ENCODE measurements at places on chromosomes 6 and 20.
A peak's percentile ranks its signal among the peaks of the same experiment; 100 is the strongest.

DNA sequence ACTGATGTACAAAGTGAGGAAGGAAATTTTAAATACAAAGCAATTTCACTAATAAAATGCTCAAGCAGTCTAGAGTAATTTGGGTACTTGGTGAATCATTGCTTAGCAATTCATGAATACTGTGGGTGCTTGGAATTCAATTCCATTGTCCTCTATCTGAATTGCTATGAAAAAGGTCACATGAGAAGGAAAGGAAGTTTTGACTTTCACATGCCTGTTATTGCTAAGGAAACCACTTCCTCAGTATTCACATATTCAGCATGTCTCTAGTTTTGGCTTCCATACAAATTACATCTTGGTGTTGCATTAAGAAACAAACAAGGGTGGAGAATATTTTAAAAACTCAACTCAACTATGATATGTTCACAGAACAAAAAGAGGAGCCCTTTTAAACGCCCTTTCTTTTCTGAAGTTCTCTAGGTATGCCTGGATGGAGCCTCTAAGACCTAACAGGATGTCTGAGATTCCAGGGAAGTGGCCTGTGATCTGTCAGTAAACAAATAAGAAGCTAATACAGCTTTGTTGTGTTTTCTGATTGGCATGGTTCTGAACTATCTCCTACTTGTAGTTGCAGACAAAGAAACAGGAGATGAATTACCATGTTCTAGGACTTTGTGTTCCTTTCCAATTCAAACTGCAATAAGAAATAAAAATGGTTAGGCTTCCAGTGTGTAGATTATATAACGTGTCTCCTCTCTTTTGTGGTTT is 190.4 kb downstream of the OGFRL1 start:
- DNase-seq, result no peak

GRCh38 chr6:34531580-34532201 is 24.4 kb downstream of the SPDEF start:
- DNase-seq, result peak; percentile 27

GRCh38 chr6:147559006-147559405 is 50.5 kb downstream of the SAMD5 start:
- DNase-seq, result no peak

DNA sequence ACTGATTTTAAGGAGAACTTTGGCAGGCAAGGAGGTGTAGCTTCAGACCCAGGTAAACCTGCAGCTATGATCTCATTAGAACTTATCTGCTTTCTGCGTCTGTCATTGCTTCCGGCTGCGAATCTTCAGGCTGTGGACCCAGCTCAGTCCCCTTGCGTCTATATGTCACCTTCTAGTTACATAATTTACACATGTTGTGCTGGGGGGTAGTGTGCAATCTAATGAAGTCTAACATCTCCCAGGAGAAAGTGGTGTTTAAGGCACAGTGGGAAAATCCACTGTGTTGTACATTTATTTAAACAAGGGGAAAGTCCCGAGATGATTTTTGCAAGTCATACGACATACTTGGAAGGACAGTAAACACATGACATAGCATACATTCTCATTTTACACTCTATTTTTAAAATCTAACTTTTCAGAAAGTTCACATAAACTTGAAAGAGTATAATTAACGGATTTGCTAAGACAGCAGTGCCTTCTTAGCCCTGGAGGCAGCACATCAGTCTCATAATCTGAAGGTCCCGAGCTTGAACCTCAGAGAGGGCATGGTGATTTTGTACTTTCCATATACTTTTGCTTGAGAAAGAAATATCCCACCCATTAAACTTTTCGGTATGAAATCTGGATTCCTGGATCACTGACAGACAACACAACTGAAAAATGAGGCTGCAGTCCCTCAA is 35.2 kb downstream of the GPX6 start:
- no peak for DNase-seq

- DNase-seq, result no peak
These were observed 30.2 kb upstream of the FOXQ1 start for GRCh38 chr6:1281746-1282145.

DNA sequence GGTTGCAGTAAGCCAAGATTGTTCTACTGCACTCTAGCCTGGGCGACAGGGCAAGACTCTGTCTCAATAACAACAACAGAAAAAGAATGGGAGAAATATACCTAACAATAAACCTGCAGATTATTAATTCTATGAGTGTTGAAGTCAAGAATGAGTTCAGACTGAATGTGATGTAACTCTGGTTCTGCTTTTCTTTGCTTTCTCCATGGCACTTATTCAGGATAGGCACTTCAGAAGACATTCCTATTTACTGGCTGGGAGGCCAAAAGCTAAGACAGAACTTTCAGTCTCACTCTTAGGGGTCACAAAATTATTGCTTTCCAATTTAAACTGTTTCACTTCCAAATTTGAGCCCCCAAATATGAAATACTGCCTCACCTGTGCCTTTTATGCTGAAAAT is 15.7 kb upstream of the PRIM2 start:
- no peak for DNase-seq

DNA sequence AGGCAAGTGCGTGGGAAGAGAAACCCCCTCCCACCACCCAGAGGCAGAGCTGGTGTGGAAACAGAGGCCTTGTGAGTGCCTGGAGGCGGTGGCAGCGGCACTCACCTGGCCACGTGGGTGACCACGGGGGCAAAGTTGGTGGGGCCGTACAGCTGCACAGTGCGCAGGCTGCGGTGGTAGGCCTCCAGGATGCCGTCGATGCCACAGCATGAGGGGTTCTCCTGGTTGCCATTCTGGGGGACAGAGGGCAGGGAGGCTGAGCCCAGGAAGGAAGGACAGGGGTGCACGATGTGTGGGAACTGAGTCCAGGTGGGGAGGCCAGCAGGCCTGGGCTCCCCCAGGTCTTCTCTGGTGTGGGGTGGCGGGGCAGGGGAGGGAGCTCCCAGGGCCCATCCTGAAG is 47.7 kb downstream of the RAB44 start:
- no peak for DNase-seq

DNA sequence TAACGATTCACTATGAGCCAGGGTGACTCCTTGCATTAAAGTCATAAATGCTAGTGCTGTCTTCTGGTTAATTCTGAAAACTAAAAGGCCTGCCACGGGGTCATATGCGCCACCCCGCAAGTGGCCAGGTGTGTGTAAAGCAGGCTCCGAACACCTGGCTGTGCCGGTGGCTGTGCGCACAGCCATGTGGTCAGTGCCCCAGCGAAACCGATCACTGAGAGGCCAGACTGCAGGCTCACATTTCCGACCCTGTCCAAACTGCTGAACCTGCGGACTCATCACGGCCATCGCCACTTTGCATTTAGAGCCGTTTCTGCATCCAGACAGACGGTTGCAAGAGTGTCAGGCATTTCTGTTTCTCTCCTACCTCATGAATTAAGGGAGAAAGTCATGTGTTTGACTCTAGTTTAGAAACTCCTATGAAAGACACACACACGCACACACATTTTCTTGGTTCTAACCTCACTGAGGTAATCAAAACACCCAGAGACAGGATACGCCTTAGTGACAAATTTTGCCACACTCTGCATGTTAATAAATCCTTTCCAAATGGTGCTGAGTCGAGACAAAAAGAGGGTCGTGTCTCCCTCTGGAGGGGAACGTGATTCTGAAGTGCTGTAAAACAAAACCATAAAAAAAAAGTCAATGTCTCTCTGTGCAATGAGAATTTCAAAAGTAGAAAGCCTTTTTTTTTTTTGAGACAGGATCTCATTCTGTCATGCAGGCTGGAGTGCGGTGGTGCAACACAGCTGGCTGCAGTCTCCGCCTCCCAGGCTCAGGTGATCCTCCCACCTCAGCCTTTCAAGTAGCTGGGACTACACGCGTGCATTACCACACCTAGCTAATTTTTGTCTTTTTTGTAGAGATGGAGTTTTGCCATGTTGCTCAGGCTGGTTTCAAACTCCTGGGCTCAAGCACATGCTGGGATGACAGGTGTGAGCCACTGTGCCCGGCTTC is 31.0 kb upstream of the TCFL5 start:
- DNase-seq, result no peak

GRCh38 chr6:119934816-119935215 is 585.3 kb upstream of the MAN1A1 start:
- no peak for DNase-seq

GRCh38 chr6:53896196-53896595 is 101.4 kb downstream of the LRRC1 start:
- no peak for DNase-seq

DNA sequence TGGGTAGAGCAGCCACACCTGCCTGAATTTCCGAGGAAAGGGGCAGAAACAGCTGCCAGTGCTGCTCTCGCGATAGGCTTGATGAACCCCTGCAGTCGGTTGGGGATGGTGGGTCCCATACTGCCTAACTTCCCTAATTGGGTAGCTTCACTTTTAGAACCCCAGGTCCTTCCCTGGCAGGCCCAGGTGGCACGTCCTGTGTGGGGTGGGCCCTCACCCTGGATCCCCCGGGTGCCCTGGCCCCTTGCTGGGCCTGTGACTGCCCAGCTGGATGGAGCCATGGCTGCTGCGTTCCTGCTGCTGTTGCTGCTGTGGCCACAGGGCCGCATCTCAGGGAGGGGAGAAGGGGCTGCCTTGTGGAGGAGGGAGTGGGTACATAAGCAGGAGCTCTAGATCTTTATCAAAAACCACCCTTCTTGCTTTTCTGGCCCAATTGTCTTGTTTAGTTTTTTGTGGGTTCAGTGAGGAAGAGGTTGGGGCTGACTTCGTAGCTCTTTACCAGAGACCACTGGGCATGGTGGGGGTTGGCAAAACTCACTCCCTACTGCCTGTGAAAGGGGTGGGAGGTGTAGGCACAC is 19.2 kb downstream of the TREML4 start:
- DNase-seq, result no peak

DNA sequence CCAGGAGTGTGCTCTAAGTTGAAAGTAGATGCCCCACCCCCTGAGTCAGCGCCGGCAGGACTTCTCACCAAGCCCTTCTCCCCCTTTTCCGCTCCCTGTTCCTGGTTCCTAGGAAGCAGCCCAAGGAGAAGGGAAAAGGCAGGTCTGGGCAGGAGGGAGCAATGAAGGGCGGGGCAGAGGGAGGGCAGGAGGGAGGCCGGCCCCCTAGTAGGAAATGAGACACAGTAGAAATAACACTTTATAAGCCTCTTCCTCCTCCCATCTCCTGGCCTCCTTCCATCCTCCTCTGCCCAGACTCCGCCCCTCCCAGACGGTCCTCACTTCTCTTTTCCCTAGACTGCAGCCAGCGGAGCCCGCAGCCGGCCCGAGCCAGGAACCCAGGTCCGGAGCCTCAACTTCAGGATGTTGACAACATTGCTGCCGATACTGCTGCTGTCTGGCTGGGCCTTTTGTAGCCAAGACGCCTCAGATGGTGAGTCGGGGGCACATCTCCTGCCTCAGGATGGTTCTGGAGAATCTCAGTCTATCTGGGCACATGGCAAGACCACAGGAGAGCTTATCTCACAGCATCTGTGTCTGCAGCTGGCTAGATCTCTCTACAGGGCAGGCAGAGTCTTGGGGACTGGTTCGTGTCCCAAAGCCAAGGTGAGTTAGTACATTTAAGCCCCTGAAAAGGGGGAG is at the start of gene PROCR:
PROCR (plus strand) TSS at position 320 of the 681 bp plus-strand sequence; CDS start at position 403, 83 bp downstream.
- no peak for DNase-seq

- DNase-seq, result no peak
These were observed 72.5 kb downstream of the ARHGAP18 start for GRCh38 chr6:129637340-129638054.

DNA sequence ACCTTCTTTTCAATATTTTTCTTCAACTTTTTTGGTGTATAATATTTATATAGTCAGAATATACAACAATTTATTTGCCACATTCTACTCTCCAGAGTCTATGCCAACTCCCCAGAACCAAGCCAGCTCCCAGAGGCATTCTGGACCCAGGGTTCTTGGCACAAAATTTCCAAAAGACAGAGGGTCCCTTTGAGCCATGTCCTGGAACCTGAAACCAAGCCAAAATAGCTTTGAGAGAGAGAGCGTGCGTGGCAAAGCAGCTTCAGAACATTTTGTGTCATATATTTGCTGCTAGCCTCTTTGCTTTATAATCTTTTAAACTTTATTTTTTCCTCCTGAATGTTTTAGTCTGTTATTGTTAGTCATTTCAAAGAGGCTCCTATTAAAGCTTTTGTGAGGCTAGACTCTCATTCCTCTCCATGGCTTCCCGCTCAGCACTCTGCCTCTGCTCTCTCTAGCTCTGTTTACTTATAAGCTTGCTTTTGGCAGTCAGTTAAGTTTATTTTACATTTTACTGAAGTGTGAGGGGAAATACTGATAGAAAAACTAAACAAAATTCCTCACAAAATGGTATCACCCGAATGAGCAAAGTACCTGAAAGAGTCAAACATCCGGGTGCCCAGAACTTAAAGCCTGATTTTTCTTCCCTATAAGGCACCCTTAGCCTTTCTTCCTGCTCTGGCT is 605.1 kb upstream of the ID4 start:
- DNase-seq, result no peak

- no peak for DNase-seq
These were observed 4.1 kb downstream of the PRR18 start for GRCh38 chr6:166304106-166304505.

GRCh38 chr6:166664135-166664534 is 37.1 kb upstream of the RPS6KA2 start:
- DNase-seq, result no peak

DNA sequence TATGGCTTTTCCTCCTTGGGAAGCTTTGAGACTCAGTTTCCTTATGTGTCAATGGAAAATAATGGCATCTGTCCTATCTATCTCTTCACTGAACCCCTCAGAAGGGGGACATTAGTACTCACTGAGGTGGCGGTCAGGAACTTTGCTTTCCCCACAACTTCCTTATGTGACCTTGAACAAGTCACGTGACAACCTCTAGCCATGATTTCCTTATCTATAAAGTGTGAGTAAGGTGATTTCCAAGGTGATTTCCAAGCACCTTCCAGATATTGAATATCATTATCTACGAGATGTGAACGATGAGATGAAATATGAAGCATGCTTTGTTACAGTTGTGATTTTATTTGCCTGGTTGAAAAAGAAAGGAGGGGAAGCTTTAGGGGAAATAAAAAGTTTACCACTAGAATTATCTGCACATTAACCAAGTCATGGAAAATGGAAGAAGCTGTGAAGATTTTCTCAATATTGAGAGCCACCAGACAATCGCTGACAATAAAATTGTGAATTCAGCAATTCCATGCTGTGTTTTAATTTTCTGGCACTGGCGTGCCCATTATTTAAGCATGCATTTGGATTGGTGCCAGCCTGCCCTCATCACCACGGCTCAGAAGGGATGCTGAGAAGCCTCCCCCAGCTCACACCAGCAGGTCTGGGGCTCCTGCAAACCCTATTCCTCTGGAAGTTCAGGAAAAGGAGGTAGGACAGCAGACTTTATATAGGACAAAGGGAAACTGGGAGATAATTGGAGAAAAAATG is 255.3 kb downstream of the CD83 start:
- DNase-seq, result no peak

- no peak for DNase-seq
These were observed 23.8 kb downstream of the MYB start for GRCh38 chr6:135204951-135205350.
